NCI-H82 (cell line): ENCODE measurements at places on chromosomes 4 and X.

DNA sequence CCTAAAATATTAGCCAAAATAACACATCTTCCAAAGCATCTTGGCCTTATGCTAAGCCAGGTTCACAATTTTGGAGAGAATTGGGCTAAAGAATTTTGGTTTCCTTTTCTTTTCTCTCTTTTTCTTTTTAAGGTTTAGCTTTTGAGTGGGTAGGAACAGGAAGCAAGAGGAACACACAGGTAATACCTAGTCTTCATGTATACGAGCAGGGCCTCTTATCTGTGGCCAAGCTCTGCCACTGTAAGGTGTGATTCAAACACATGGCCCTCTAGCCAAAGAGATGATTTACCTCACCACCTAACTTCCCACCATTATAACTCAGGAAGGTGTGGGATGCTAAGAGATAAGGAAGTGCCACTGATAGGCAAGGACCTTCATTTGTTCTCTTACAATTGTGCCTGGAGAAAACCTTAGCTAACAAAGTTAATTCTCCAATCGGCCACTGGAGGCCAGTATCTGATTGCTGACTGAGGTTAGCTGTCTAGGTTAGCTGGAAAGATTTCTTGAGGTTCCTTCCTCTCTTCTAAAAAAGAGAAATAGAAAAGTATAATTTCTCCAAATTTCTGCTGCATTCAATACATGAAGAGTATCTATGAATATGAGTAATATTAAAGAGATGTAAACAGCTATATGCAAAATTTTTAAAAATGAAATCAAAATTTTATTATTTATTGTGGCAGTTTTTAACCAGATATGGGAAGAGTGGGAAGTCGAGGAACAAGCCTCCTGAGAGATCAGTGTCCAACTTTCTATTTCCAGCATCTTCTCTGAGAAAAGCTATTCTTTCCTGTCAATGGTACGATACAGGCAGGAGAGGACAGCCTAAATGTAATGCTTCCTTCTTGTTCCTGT is 30.1 kb upstream of the BBS7 start:
- peak; percentile 70 for DNase-seq

GRCh38 chr4:116561768-116562167 is 523.6 kb downstream of the TRAM1L1 start:
- no peak for DNase-seq

GRCh38 chrX:7385131-7385530 is 237.2 kb upstream of the PUDP start:
- DNase-seq, result no peak

GRCh38 chr4:26321373-26322221 is 783 bp downstream of the RBPJ start:
- peak; percentile 64 for DNase-seq

DNA sequence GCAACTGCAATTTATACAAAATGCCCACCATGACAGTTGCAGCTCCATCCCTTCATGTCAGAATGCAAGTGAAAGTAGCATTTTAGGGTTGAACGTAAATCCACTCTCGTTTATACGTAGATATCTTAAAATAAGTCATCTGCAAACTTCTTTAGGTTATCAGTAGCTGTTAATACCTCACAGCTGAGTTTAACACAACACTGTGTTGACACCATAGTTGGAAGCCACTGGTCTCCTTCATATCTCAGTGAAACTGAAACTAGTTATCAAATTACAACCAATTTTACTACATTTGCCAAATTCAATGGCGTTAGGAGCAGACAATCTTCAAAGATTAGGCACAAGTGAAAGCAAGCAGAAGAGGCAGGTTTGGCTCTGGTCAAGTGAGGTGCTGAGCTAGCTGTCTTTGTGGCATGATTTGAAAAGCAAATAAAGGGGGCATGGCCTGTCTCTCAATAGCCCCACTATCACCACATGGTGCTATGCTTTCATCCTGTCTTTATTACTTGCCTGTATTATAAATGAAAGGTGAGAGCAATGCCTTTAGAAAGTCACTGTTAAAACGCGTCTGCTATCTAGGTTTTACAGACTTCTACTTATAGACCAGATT is 12.3 kb downstream of the PPP3CA start:
- no peak for DNase-seq

- no peak for DNase-seq
Observed at GRCh38 chr4:28176942-28177341, 1316.3 kb downstream of the STIM2 start.

- DNase-seq, result no peak
Observed at GRCh38 chr4:26558166-26558895, 25.6 kb upstream of the TBC1D19 start.

DNA sequence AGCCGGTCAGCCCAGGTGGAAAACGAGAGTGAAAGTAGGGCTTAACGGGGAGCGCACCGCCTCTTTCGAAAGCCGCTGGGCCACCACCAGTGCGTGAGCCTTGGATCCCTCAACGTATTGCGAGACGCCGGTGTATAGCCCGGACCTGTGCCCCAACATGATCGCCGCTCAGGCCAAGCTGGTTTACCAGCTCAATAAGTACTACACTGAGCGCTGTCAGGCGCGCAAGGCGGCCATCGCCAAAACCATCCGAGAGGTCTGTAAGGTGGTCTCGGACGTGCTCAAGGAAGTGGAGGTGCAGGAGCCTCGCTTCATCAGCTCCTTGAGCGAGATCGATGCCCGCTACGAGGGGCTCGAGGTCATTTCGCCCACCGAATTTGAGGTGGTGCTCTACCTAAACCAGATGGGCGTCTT is 929 bp downstream of the MAB21L2 start:
- no peak for DNase-seq

GRCh38 chr4:132809298-132810032 is 339.6 kb upstream of the PCDH10 start:
- DNase-seq, result peak; percentile 39

DNA sequence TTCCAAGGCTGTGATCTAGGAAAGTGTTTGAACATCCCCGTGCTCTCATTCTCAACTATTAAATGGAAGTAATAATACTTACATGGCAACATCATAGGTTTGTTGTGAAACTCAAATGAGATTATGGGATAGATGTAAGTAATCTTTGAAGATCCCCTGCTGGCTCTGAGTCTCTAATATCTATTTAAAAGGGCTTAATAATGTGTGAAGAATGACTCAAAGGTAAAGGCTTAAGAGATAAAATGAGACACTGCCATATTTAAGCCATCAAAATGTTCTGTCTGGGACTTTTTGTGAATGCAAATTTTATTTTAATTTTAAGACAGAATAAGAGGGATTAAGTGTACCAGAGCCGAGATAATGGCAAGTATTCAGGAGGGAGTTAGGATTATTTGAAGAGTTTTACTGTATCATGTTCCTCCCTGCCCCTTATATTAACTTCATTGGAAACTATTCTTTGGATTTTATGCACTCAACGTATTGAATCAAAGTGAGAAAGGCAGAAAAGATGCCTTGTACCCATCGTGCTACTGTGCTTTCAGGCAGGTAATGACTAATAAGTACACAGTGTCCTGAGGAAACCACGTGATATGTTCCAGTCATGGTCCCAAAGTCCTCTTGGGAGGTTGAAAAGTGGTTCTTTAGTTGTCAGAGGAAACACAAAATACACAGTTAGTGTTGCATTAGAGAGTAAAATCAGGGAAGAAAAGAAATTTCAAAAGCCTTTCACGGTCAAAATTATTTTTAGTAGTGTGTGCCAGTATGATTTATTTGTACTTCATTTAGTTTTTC is 192.4 kb downstream of the RBM46 start:
- peak; percentile 87 for DNase-seq
